ENCODE measurements at places on chromosomes 4 and X.

DNA sequence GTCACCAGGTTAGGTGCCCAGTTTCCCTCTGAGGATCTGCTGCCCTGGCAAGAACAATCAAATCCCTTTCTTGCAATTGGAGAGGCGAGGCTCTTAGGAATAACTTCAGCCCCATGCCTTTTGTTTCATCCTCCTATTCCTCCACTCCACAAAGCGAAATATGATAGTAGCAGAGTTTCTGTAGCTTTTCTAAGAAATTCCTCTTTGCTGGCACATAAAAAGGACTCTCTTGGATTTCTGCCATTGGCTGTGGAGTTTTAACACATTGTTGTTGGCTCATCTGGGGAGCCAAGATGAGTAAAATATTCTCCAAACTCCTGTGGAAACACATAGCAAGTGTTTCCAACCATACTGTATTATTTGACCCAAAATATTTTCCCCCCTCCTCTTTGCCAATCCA is 11.0 kb upstream of the ADGRG2 start:
- DNase-seq = no peak

DNA sequence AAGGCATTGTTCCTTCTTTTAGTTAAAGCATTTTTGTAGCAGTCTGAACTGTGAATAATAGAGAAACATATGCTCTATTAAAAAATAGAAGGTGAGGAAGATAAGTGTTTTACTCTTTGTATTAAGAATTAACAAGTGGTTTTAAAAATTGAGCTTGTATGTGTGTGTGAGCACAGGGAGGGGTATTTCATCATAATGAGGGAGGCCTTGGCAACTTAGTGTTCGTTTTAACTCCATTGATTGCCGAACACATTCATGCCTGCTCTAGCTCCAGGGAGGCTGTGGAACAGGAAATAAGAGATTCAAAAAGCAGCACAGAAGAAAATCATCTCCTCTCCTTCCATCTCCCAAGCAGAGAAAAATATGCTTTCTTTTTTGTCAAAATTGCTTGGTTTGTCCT is 14.8 kb downstream of the SHROOM3 start:
- no peak for DNase-seq

DNA sequence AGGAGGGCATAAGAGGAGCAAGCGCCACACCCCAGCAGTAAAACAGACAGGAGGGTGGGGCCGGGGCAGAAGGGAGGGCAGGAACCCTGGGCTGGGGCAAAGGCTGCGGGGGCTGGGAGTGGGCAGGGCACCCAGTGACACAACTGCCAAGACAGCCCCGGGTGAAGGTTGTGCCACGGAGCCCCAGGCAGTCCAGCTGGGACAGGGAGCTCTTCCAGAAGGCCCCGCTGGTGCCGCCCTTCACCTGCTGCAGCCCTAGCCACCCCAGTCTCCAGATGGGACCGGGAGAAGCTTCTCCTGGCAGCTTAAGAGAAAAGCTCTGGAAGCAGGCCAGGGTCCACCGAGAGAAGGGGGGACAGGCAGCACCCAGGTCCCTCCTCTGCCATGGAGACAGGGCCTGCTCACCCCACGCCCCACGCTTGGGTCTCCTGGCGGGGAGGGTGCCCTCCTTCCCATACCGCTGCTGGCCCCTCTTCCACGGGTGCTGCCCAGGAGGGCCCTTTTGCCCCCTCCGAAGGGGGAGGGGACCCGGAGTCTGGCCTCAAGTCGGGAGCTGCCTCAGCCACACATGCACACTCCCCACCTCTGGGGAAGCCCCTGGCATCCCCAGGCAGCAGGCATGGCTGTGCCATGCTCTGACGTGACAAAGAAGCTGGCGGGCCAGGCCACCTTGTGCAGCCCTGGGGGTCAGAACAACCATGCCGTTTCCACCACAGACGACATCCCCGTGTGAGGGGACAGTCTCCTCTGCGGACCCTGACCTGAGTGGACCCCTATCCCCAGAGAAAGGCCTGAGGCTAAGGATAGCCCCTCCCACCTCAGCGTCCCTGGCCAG is 1.5 kb downstream of the DGKQ start:
- DNase-seq = no peak

- no peak for DNase-seq
Observed at GRCh38 chr4:168682898-168683500, 186.1 kb downstream of the PALLD start.

GRCh38 chr4:56817840-56818491 is 3.5 kb downstream of the SPINK2 start:
- DNase-seq = peak; percentile 27

DNA sequence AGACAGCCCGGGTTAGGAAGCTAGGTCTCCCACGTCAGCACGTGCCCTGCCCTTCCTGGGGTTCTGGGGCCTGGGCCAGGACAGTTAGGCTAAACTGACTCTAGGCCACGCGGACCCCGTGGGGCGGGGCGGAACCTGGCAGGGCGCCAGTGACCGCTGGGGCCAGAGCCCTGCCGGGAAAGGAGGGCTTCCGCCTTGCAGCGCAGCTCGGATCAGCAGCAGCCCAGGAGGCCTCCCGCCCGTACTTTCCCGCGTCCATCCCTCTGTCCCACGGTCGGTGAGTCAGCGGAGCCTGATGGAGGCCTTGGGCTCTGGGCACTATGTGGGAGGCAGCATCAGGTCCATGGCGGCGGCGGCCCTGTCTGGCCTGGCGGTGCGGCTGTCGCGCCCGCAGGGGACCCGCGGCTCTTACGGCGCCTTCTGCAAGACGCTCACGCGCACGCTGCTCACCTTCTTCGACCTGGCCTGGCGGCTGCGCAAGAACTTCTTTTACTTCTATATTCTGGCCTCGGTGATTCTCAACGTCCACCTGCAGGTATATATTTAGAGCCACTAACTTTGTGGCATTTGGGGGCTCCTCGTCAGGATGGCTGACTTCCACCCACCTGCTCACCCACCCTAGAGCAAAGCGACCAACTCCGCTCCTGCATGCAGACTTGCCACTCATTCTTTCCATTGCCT is at the start of gene SMIM10:
Gene SMIM10, plus strand, starts transcription at position 191 of the 681 bp plus-strand sequence. Its CDS starts 105 bp downstream, at position 296.
- DNase-seq = peak; percentile 10

- DNase-seq = no peak
Observed at GRCh38 chr4:75058486-75058885, 125.6 kb downstream of the PARM1 start.

DNA sequence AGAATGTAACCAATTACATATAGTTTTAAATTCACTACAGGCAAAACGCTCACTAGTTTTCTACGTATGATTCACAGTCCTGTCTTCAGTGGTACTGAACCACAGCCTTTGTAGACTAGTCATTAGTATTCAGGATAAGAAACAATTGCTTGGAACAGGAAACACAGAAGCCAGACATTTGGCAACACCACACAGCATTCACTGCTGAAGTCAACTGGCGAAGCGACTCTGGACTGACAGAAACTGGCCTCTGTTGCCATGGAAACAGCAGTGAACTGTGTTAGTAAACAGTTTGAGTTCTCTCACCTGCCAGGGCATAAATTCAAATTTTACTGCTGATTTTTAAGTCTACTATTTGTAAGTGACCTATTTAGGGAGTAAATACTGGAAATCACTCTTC is 57.6 kb downstream of the MAPK10 start:
- no peak for DNase-seq

DNA sequence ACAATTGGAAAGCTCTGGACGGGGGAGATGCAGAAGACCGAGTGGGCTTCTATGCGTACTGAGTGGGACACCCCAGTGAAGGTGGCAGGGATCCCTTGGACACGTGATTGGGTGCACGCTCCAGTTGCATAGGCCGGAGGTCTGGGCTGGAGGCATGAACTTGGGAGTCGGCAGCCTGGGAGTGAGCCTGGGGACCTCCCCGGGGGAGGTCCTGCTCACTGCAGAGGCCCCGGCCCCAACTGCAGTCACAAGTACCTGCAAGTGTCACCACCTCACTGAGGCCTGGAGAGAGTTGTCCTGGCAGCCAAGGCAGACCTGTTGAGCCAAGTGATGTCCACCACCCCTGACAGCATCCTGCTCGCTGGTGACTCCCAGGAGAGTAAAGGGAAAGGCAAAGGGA is 49.3 kb upstream of the HMX1 start:
- DNase-seq = no peak

Data from stimulated activated CD4-positive, alpha-beta T cell treated with anti-CD3 and anti-CD28 coated beads, Interleukin-12 subunit alpha, Interleukin-12 subunit beta, amount 100 ng/mL, for 24 hours (primary cell).